Stimulated activated CD8-positive, alpha-beta memory T cell treated with anti-CD3 and anti-CD28 coated beads, Interleukin-2, amount 100 ng/mL, for 48 hours (primary cell): ENCODE measurements at places on chromosomes 3 and 15.
A peak's percentile ranks its signal among the peaks of the same experiment; 100 is the strongest.

- peak; percentile 65 for DNase-seq
Observed at GRCh38 chr3:128447561-128448013, 19.1 kb downstream of the DNAJB8 start.

DNA sequence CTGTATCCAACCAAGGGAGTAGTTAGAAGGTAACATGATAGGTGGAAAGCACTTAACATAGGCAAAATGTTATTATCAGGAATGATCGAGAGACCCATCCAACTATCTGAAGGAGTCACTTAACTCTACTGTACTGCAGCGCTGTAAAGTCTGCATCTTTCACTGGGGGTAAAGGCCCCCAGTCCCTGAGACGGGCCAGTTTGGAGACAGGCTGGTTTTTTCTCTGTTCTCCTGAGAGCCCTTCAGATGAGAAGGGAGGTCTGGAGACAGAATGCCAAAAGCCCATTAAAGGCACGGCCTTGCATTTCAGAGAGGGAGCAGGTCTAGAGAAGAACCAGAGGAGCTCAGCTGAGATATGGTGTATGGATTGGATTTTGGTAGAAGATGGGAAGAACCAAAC, 71.3 kb upstream of the CGNL1 start:
- no peak for DNase-seq

DNA sequence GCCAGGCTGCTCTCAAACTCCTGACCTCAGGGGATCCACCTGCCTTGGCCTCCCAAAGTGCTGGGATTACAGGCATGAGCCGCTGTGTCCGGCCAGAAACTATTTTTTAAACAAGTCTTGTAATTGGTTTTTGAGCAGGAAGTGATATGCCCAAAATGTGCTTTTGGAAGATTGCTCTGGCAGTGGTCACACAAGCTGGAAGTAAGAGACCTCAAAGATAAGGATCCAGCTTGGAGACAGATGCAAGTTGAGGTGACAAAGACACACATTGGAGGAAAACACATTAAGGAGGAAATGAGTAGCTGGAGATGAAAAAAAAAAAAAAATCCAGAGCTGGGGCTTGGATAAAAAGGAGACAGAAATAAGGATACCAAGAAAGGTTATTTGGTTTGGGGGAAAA, 6.3 kb downstream of the TM4SF18 start:
- DNase-seq = no peak

DNA sequence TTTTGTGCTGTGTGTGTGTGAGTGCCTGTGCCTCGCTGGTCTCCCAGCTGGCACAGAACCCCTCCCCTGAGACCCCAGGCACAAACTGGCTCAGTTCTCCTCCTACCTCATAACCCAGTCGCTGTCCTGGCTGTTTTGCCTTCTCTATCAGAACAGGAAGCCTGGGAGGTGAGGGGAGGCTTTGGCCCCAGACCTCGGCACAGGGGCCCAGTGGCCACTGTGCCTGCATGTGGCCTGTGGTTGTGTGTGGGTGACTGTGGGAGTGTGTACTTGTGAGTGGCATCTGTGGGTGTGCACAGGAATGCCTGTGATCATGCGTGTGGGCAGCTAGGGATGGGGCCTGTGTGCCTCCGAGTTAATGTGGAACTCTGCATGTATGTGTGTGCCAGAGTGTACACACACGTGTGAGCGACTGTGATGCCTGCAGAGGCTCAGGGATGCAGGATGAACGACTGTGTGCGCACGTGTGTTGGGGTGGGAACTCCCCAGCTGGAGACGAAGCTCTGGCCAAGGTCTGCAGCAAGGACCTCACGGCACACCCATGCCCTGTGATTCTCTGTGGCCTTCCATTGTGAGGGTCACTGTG, 32.3 kb downstream of the PSTPIP1 start:
- DNase-seq = no peak

GRCh38 chr15:79811406-79812405, 85.1 kb downstream of the MTHFS start:
- DNase-seq = no peak

DNA sequence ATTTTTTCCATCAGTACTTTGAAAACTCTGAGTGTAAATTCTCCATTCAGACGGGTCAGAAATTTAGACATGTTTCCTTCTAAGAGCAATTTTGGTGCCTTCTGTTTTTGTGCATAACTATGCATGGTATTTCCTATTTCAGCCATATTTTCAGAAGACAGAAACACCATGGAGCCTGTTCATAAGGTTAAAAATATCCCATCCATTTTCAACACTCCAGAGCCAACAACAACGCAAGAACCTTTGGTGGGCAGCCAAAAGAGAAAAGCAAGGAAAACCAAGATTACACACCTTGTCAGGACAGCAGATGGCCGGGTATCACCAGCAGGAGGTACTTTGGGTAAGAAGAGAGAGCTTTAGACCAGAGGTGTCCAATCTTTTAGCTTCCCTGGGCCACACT, 275.6 kb downstream of the BBX start:
- DNase-seq = no peak

- no peak for DNase-seq
Observed at GRCh38 chr3:107810171-107811071, 280.4 kb downstream of the CD47 start.
